ENCODE measurements at places on chromosomes 3 and 15. TPM values are rescaled to one million over a fixed set of nuclear protein-coding genes. Genes with fewer than 3 reads are reported as not detected.

- peak; percentile 2 for DNase-seq
Measured at GRCh38 chr15:25172691-25173090, 217.9 kb downstream of the SNRPN start.

- DNase-seq: no peak
Measured at GRCh38 chr3:98962189-98962930, 60.9 kb upstream of the DCBLD2 start.

The RPP14 gene
- 31.3 TPM for total RNA-seq

DNA sequence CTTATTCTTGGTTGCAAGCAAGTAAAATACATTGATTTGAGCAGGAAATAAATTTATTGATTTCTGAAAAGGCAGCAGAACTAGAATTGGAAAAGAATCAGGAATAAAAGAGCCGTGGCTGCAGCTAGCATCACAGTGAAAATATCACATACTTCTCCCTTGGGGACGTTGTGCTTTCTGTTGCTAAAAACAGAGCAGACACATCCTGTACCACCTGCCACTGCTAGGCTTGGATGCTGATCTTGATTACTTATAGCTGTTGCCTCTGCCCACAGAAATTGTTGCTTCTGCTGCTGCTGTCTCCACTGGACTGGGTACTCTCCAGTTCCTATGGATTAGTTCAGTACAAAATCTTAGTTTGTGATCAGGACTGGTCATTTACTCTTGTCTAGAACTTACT is 283.8 kb downstream of the C3orf38 start:
- DNase-seq: no peak

The IGF2BP2 gene
- total RNA-seq: 15.6 TPM

GRCh38 chr3:72482589-72483321 is 365.5 kb downstream of the SHQ1 start:
- DNase-seq: peak; percentile 57

The MESP2 gene
- total RNA-seq: 0.23 TPM

GRCh38 chr3:189001559-189001958 is 170.2 kb upstream of the TPRG1 start:
- DNase-seq: no peak

DNA sequence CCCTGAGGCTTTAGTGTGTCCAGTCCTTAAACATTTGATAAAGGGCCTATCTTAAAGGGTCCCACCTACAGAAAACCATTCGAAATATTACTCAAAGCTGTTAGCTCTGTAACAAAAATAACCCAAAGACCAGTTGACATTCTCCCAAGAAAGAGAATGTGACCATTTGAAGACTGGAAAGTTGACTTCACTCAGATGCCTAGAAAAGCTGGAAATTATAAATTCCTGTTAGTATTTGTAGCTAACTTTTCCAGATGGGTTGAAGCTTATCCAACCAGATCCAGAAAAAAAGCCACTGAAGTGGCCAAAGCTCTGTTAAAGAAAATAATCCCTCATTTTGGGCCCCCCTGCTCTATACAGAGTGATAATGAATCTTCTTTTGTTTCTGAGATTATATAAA is 408.4 kb downstream of the PLOD2 start:
- no peak for DNase-seq

The APOD gene
- 97.9 TPM for total RNA-seq

The DUOXA1 gene
- total RNA-seq: 0.19 TPM

GRCh38 chr3:101836652-101837598 is 12.4 kb upstream of the NFKBIZ start:
- DNase-seq: no peak

DNA sequence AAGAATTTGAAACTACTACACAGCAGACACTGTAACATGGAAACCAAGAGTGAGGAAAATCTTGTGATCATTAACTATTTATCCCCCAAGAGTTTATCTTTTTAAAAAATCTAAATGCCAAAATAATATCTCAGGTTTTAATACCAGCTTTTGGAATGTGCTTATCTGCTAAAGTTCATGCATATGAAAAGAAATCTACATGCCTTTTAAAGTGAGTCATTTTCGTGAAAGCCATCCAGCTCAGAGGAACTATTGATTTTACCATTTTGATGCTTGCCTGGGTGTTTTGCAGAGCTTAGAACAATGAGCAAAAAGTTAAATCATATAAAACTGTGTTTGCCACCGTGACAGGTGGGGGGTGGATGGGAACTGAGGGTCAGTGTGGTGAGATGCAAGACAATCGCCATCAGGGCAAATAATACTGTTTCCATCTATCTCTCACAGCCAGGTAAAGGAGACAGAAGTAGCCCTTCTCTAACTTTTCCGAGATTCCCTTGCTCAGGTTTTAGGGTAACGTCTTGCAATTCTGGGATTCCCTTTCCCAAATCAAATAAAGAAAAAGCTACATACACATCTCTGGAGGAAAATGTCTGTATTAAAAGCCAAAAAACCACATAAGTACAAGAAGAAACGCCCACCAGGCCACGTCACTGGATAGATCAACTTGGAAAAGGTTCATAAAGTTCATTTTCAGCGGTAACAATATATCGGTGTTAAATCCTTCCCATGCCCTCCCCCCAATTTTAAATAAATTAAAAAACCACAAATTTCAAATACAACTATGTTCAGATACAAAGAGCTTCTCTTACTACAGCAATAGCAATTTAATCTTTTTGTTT is 2.0 kb downstream of the TMEM158 start:
- DNase-seq: no peak

- no peak for DNase-seq
Measured at GRCh38 chr3:168272343-168272985, 176.7 kb upstream of the GOLIM4 start.

GRCh38 chr3:172800156-172800555 is 49.6 kb downstream of the ECT2 start:
- DNase-seq: no peak

- no peak for DNase-seq
Measured at GRCh38 chr15:31367021-31367729, 40.5 kb downstream of the KLF13 start.

DNA sequence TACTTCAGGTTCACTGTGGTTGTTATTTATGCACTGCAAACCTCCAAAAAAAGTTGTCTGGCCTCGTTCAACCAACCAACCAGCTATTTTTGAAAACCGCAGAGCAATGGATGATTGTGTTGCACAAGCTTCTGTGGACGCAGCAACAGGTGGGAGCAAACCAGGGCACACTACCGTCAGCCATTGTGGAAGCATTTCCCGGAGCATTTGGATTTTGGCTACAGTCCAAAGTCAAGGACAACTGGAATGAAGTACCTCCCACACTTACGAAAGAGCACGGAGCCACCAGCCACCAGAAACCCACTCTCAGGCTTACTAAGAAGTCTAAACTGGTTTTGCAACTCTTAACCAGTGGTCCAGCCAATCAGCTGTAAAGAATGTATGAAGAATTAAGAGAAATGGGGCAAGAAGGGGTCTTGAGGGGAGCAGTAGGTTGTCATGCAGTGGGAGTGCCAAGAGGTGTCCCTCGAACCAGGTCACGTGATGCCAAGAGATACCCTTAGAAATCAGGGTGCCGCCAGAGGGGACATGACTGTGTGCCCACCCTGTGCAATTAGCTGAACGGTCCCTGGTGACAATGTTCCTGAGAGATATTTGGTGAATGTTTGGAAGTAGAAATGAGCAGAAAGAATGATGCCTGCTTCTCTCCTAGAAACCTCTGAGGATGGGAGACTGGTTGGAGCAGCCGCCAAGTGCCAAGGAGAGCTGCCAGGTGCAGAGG is 68.9 kb upstream of the PCSK6 start:
- no peak for DNase-seq

DNA sequence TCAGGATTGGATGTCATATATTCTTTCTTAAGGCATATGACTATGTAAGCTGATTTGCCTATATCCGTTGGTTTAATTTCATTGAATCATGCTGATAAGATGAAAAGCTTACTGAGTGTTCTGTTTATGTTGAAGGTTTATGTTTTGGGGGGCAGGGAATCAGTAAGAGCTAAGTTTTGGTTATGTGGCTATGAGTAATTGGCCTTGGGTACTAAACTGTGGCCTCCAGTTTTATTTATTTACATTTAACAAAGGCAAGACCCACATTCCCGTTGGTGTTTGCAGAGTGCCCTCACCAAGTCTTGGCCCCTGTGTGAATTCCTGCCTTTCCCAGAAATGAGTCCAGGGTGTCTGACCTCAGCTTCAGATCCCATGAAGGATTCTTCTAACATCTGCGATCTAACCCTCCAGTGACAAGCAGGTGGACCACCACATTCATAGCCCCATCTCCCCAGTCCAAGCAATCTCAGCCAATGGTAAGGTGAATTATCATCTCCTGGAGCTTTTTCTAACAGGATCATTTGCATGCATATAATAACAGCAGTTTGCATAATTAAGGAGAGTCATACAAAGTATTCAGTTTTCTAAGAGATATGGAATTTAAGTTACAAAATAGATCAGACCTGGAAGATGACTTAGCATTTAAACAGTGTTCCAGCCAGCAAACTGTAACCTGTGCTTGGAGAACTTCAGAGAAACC is 27.4 kb downstream of the GLDN start:
- no peak for DNase-seq

The C3orf20 gene
- total RNA-seq: not detected

DNA sequence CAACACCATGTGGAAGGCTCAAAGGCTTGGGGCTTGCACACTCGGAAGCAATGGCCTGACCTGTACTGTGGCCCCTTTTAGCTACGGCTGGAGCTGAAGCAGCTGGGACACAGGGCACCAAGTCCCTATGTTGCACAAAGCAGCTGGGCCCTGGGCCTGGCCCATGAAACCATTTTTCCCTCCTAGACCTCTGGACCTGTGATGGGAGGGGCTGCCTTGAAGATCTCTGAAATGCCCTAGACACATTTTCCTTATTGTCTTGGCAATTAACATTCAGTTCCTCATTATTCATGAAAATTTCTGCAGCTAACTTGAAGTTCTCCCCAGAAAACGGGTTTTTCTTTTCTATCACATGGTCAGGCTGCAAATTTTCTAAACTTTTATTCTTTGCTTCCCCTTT is 85.6 kb upstream of the ALDH1A3 start:
- DNase-seq: no peak

- no peak for DNase-seq
Measured at GRCh38 chr3:55891106-55891505, 404.0 kb upstream of the WNT5A start.

- no peak for DNase-seq
Measured at GRCh38 chr15:80580536-80581260, 114.4 kb upstream of the ABHD17C start.

GRCh38 chr3:7953449-7954014 is 548.1 kb upstream of the LMCD1 start:
- no peak for DNase-seq

DNA sequence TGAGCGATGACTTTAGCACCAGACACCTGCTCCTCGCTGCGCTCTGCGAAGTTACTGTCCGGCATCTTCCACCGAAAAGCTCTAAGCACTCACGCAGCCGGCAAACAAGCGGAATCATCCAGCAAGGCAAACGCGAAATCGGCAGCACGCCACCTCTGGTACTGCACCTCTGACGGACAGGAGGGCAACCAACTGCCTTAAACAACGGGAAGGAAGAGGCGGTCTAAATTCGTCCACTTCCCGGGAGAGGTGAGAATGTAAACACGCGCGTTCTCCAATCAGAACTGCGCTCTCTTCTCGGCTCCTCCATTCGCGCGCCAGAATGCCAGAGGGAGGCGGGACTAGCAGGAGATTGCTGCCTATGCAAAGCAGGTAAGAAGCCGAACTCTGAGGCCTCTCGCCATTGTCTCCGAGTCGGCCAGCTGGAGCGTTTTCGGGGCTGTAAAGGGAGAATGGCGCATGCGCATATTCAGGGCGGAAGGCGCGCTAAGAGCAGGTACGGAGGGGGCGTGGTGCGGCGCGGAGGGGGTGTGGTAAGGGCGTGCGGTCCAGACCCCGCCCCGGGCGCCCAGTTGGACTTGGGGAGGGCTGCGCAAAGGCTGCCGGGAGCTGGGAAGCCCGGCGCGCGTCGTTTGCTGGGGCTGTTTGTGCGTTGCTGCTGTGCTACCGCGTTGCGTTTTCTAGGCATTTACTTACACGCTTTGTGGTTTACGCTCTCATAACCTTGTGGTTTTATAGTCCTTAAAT is at the start of the genes BTD and HACL1:
BTD (plus strand) TSS at position 347 of the 747 bp plus-strand sequence. CDS start 33,695 bp downstream, outside the sequence.
HACL1 (minus strand) TSS at position 171 of the 747 bp plus-strand sequence; CDS start at position 65, 106 bp downstream.
- DNase-seq: peak; percentile 97

DNA sequence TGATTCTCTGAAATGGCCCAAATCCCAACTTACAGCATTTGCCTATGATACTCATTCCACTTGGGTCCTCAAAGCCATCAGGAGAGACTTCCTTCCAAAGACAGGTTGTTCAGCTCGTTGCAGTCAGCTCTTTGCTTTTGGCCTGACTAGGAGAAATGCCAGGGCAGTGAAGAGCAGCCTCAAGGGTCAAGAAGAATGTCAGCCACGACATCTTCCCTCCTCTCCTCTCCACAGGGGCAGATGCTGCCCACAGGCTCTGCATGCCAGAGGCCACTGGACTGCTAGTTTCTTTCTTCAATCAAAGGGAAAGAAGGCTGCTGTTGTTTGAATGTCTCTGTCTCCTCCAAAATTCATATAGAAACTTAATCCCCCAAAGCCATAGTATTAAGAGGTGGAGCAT is 201.7 kb upstream of the PFN2 start:
- DNase-seq: no peak

DNA sequence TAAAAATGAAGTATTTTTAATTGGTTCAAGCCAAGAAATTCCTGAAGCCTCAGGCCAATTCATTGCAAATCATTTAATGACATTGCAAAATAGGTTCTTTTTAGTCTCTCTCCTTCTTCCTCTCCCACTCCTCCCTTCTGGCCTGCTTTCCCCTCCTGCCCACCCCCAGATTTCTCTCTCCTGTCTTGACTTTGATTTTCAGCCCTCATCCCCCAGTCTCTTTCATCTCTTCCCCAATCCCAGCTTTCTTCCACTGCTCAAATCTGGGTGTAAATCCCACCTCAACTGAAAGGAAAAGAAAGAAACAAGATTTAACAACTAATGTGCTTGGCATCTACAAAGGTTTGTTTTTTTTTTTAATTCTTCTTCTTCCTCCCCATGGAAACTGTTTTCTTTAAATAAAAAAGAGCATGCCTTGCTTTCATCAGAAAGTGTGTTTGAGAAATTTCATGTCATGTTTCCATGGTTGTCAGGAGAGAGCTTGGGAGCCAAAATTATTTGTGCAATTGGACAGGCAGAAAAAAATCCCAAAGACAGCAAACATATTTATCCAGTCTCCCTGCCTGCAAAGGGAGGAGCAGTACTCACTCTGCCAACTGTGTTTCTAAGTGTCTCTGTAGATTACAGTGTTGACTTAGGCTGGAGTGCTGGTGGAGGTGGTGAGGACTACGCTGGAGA is 50.4 kb downstream of the BOC start:
- DNase-seq: no peak

- no peak for DNase-seq
Measured at GRCh38 chr3:141930801-141931200, 54.4 kb downstream of the ATP1B3 start.

The FNDC3B gene
- 93.1 TPM for total RNA-seq

The TICRR gene
- total RNA-seq: not detected

The POTEB2 gene
- total RNA-seq: not detected

GRCh38 chr3:182226995-182227394 is 515.3 kb downstream of the SOX2 start:
- DNase-seq: no peak

- no peak for DNase-seq
Measured at GRCh38 chr3:156819842-156820691, 6.1 kb upstream of the LEKR1 start.

The DAPK2 gene
- total RNA-seq: 27.7 TPM

The ARHGEF3 gene
- total RNA-seq: 26.1 TPM

The HOMER2 gene
- total RNA-seq: 52.9 TPM

GRCh38 chr15:74787251-74788041 is 5.6 kb downstream of the CSK start:
- no peak for DNase-seq

Data from heart right ventricle (tissue), 16 donors.